ENCODE measurements at places on chromosomes 1 and 21.

GRCh38 chr21:43997766-43998742 is 14.1 kb upstream of the TRAPPC10 start:
- no peak for DNase-seq

DNA sequence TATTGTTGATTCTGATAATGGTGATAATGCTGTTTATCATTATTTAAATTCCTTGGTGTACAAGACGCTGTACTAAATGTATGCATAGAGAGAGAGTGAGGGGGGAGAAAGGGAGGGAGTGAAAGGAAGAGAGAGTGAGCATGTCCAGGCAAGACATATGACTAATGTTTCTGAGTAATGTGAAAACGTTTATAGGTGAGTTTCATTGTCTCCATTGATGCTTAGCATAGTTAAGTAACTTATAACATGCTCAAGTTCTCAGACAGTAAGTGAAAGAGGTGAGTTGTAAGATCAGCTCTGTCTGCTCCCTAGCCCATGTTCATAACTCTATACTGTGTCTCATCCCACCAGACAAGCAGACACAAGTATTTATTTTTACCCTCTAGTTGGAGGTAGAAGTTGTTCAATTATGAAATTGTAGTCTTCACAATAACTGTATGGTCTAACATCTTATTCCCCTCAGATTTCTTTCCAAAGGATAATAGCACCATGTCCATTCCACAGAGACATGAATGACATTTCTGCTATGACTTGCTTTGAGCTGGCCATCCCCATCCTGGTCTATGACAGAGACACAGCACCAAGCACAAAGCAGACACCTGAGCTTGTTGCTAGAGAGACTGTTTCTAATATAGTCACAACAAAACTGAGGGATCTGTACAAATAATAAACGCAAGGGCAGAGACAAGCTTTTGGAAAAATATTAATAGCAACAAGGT is 285.1 kb downstream of the CACNA1E start:
- DNase-seq = no peak

GRCh38 chr1:202940561-202940960 is 13.5 kb upstream of the KLHL12 start:
- DNase-seq = no peak

DNA sequence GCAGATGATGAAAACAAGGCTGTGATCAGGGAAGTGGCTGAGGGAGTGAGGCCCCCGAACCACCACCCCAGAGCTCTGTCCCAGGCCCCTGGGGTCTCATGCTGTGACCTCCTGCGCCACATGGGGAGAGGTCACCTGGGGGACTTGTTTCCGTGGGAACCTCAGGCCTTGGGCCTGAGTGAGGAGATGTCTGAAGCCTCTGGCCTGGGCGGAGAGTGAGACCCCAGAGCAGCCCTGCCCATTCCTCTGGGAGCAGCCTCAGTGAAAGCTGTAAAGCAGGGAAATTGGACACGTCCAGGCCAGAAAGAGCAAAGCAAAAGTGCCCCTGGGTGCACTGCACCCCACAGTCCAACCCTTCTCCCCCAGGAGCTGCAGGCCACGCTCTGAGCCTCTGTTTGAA is 16.5 kb upstream of the NPHP4 start:
- DNase-seq = no peak

GRCh38 chr1:179761296-179761695 is 18.2 kb downstream of the FAM163A start:
- DNase-seq = peak; percentile 50

DNA sequence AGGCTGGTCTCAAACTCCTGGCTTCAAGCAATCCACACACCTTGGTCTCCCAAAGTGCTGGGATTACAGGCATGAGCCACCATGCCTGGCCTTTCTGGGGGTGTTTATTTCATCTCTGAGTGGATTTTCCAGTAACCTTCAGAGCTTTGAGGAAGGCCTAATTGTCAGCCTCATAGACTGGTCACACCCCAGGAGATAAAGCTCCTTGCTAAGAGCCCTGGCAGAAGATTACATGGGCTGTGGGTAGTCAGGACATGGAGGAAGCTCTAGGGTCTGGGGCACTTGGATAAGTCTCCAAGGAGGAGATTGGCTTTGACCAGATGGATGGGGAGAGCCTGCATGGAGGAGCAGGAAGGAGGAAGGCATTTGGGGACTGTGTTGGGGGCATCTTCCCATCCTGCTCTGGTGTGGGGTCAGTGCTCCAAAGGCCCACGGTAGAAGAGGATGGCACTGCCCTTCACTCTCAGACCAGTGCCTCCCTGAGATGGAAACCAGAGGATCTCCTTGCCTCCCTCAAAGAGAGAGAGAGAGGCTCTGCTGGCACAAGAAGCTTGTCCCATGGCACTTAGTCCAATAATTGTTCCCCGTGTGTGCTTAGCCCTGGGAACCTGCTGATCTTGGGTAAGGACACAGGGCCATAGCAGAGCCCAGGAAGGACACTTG is 14.7 kb upstream of the GSTM4 start:
- DNase-seq = no peak

DNA sequence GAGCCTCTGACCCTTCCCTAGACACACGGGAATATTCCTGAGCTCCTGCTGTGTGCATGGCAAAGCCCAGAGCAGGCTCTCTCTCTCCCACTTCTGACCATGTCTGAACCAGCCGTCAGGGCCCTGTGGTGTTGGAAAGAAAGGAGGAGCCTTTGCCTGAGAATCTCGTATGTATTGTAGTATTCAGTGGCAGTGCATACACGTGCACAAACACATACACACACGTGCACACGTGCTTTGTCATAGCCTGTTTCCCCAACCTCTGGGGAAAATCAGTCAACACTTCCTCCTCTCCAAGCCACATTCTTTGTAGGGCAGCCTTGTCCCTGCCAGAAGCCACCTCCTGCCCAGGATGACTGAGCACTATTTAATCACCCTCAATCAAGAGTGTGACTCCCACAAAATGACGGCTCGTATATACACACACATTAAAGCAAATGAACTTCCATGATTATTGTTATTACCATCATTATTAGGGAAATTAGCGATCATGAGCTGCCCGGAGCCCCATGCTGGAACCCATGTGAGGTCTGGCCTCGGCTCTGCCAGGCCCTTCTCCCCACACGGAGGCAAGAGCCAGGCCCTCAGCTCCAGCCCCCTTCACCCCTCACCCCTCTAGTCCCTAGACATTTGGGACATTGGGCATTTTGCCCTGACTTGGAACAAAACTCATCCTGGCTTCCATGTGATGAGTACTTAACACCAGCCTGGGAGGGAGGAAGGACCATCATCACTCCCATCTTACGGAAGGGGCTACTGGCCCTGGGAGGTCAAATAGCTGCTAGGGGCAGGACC is 331.9 kb downstream of the NPHP4 start:
- DNase-seq = no peak

GRCh38 chr1:243883551-243883950 is 33.5 kb upstream of the AKT3 start:
- DNase-seq = no peak

GRCh38 chr1:67896826-67897225 is 63.6 kb upstream of the GNG12 start:
- no peak for DNase-seq

- no peak for DNase-seq
These were observed 790 bp downstream of the RPS8 start for GRCh38 chr1:44775930-44776729.

All from renal cortex interstitium (tissue), 15 donors.